ENCODE measurements at places on chromosomes 12 and 14.

DNA sequence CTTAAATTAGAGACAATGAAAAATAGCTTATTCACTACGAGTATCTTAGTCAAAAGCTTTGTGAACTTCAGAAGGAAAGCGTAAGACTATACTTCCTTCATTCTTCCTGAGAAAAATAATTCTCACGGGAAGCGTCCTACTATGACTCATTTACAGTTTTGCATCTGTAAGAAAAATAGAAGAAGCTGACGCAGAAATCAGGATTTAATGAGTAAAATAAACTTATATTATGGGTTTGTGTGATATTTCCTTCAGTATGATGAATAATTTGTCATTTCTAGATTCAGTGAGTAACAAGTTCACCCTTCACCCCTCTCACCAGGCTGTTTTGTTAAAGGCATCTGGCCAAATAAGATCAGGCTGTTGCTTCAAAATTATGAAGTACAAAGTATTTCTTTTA, 17.8 kb upstream of the PDE3A start:
- no peak for DNase-seq

- no peak for DNase-seq
Measured at GRCh38 chr14:36981832-36982529, 190.4 kb downstream of the SLC25A21 start.

DNA sequence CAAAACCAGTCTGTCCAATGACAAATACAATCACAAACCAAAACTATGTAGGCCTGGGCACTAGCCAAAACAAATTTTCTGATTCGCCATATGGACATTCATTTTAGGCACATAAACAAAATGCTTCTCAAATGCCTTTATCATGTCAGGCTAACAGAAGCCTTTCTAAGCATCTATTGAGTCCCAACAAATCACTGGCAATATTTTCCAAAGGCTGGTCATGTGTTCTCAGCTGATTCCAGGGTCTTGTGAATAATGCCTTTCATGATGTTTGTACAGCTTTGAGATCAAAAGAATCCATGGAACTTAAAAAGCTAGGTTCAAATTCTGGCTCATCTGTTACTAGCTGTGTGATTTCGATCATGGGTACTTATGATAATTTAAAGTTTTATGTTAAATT, 16.1 kb downstream of the FSCB start:
- DNase-seq, result no peak

DNA sequence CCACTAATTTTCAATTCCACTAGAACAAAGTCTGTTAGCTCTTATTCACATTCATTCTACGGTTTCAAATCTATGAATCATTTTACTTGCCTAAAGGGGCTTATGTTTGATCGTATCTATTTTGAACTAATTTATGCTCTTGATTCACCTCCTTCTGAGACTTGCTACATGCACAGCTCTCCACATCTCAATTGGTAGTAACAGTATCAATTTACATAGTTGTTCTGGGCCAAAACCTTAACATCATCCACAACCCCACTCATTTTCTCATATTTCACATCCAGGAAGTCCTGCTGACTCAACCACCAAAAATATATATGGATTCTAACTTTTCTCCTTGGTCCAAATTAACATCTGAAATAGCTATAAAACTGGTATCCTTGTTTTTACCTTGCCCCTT, 208.6 kb downstream of the RASSF9 start:
- no peak for DNase-seq

DNA sequence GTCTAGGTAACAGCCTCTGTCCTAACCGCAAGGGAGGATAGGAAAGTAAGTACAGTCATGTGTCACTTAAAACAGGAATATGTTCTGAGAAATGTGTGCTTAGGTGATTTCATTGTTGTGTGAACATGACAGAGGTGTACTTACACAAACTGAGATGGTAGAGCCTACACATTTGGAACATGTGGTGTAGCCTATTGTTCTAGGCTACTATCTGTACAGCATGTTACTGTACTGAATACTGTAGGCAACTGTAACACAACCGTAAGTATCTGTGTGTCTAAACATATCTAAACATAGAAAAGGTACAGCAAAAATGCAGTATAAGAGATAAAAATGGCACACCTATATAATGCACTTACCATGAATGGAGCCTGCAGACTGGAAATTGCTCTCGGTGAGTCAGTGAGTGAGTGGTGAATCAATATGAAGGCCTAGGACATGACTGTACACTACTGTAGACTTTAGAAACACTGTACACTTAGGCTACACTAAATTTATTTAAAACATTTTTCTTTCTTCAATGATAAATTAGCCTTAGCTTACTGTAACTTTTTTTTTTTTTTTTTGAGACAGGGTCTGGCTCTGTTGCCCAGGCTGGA, 13.2 kb upstream of the MDM2 start:
- no peak for DNase-seq

DNA sequence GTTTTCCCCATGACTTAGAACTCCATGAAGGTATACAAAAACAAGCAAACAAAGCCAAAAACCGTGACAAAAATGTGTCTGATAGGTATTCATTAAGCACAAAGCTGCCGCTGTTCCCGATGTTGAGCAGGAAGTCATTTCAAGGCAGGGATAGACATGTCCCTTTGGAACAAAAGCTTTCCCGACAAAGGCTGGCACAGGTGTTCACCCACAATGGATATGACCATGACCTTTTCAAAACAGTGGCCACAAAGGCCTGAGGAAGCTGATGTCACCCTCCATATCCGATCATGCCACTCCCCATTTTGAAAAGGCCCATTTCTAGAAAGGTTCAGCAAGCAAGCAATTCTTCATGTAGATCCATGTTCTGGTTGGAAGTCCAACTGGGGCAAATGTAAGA, 279.1 kb downstream of the BTG1 start:
- no peak for DNase-seq

GRCh38 chr14:98725676-98726075, 546.3 kb downstream of the BCL11B start:
- no peak for DNase-seq

- DNase-seq, result no peak
Measured at GRCh38 chr14:56902385-56902784, 92.1 kb upstream of the OTX2 start.

GRCh38 chr12:75831402-75831801, 200.2 kb downstream of the PHLDA1 start:
- DNase-seq, result no peak

- no peak for DNase-seq
Measured at GRCh38 chr12:11881835-11882234, 188.9 kb upstream of the BCL2L14 start.

DNA sequence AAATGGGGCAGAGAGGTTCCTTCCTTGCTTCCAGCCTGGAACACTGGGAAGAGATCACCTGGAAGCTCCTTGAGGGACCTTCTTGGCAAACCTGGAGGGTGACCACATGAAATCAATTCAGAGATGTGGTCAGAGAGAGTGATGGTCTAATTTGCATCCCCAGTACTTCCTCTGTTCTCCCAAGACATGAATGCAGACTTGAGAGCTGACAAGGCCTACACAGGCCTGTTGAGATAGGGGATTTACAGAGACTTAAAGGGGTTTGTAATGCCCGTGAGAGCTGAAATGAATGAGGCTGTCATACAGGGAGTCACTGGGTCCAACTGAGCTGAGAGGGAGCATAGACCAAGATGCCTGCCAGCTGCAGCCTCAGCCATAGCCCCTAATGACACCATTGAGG, 45.1 kb downstream of the TMX1 start:
- no peak for DNase-seq

GRCh38 chr12:131764738-131765137, 53.8 kb downstream of the SFSWAP start:
- DNase-seq, result no peak

DNA sequence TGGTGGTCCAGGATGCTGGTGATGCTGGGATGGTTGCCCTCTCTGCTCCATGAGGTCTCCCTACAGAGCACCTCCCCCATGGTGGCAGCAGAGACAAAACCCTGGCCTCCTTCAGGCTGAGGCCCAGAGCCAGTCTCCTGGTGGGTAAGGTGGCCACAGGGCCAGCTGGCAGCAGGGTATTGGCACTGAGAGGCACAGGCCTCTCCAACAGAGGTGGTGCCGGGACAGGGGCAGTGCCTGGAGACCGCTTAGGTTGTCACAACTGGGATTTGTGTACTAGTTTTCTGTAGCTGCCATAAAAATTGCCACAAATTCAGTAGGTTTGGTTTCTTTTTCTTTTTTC, 6.1 kb upstream of the MTA1 start:
- DNase-seq, result no peak

DNA sequence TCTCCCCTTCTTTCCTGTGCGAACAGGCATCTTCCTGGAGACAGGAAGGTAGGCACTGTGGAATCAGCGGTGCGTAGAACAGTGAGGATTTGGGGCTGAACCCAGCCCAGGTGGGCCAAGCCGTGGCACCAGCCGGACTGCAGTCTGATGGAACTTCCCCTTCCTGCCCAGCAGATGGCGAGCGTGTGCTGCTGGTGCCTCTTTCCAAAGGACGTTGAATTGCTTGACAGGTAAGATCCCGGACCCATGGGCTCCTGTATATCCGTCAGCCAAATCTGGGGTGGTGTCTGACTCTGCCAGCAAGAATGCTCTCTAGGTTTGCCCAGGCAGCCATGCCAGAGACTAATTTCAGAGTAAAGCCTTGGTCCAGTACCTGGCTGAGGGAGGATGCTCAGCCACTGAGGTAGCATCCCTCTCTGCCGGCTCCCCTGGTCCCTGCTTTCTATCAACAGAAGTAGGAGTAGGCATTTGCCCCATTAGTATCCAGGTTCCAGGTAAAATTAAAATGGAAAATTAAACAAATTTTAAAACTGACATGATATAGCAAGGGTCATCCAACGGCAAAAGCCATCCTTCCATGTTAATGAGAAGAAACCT, 21.1 kb upstream of the KCNA5 start:
- peak; percentile 23 for DNase-seq

GRCh38 chr12:26172539-26172938, 22.8 kb upstream of the SSPN start:
- no peak for DNase-seq

DNA sequence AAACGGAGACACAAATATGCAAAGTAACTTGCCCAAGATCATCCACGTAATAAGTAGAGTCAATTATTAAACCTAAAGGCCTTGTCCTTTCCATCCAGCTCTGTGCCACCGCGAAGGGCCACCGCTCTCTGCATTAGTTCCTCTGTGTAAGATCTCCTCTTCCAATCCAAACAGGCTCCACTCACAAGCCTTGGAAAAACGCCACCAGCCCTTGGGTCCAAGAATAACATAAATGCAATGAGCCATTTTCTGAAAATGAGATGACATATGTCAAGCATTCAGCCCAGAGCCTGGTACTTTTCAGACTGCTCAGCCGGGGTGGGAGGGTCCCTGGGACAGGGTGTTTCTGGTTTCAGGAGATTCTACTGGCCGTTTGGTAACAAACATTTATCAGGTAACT, 30.0 kb downstream of the DGLUCY start:
- DNase-seq, result no peak

DNA sequence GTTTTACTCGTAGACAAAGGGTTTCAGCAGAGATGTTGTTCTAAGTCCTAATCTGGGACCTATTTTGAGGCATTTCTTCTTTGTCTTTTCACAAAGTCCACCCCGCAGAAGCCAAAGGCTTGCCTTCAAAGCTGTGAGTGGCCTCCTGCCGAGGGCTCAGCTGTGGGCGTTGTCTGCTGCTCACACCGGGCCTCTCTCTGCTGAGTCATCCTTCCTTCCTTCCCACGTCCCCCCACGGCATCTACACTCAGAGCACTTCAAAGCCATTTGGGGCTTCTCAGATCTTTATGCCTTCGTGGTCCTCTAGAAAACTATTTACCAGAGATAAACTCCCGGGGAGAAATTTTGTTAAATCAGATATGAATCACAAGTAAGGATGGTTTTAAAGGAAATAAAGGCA, 115.9 kb upstream of the TMPO start:
- peak; percentile 53 for DNase-seq

- DNase-seq, result no peak
Measured at GRCh38 chr14:81289516-81289915, 68.8 kb upstream of the GTF2A1 start.

- DNase-seq, result no peak
Measured at GRCh38 chr14:88911809-88912208, 87.4 kb downstream of the TTC8 start.

DNA sequence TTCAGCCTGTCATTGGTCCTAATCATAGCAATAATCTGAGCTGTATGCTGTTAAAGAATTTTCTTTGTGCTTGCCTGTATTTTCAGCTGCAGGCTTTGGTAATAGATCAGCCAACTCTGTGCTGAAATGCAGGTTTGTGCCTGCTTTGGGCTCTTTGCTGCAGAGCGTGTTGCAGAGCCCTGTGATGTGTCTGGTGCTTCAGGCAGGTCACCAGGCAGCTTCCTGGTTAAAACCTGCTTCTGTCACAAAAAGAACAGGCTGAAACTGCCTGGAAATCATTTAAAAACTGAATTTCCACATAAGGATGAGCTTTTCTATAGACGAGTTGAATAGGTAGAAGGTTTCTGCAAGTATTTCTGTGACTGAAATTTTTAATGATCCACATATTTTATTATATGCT, 3.1 kb downstream of the DIP2B start:
- no peak for DNase-seq

GRCh38 chr12:7853557-7853956, 19.2 kb downstream of the SLC2A14 start:
- no peak for DNase-seq

GRCh38 chr12:57092876-57093414, 4.0 kb downstream of the NAB2 start:
- no peak for DNase-seq

- DNase-seq, result no peak
Measured at GRCh38 chr14:101412739-101413138, 148.6 kb upstream of the DIO3 start.
